ENCODE measurements at places on chromosomes 5 and 9.

DNA sequence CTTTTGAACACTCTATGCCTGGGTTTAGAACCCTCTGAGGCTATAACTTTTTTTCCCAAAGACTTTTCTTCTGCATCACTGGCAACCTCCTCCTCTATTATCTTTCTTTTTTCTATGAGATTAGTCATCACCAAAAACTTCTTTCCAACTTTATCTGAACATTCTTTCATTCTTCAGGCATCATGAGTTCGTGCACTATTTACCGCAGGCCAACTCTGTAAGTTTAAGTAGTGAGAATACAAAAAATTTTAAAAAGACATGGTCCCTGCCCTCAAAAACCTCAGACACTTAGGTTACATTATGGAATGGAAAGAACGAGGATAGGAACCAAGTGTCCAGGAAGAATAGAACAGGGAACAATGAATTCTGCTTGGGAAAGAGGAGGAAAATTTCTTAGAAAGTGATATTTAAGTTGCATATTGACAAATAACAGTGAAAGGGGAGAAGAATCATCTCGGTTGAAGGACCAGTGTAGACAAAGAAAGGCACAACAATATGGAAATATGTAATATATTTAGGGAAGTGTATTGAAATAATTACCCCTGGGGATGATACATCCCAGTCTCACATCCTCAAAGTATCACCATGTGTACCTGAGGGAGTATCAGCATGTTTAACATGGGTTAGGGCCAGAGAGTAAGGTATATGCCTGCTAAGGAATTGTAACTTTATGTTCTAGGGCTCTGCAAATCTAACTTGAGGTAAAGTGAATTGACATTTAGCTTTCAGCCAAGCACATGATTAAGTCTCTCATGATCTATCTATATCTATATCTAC is 196.5 kb upstream of the NREP start:
- peak; percentile 90 for DNase-seq

DNA sequence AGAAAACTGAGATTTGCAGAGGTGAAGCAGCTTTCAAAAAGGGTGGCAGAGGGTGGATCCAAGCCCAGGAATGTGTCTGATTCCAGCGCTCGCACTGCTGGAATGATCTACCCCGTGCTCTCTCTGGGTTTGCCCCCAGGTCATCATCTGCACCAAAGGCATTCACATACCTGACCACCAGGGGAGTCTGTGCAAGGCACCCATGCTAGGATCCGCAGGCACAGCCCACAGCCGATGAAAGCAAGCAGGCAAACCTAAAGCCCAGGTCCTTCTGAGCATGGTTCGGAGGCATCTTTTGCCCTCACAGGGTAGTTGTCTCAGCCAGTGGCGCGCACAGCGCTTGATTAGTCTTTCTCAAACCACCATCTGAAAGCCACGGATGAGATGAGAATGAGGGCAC is 56.6 kb downstream of the TEK start:
- DNase-seq = no peak

GRCh38 chr5:821504-821903 is 29.3 kb downstream of the ZDHHC11 start:
- no peak for DNase-seq

DNA sequence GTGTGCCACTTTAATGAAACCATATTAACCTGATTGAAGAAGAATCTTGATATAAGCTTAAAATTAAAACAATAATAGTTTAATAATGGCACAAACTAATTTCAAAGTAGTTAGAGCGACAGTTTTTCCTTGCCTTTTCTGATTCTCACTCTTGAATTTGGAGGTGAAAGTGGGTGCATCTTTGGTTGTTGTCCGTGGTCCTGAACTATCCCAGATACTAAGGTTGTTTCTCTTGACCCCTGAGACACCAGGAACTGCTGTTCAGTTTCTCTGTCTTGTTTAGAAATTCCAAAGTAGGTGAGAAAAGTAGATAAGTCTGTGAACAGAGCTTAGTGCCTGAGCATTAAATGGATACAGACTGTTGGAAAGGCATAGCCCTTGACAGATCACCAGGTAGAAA is 274.7 kb downstream of the FBXL7 start:
- DNase-seq = no peak

DNA sequence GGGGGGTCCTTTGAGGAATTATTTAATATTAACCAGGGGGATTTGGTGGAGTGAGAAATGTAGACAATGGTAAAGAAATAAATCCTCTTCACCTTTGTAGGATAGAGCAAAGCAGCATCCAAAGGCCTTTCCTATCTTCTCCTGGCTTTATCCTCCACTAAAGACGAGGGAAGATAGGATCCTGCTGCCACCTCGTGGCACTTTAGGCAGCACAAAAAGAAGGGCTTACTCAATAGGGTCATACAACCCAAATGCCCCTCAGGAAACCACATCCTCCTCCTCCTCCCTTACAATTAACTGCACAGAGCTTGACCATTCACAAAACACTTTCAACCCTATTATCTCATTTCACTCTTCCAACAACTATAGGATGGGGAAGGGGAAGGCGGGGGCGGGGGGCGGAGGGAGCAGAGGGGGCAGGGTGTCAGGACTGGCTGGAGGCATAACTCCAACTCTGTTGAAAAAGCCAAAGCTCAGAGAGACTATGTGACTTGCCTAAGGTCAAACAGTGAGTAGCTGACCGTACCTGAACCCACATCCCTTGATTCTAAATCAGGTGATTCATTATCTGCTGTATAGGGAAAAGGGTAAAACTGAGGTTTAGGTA is 45.4 kb upstream of the MYOT start:
- DNase-seq = peak; percentile 36

GRCh38 chr5:170769246-170769645 is 14.3 kb upstream of the GABRP start:
- no peak for DNase-seq

DNA sequence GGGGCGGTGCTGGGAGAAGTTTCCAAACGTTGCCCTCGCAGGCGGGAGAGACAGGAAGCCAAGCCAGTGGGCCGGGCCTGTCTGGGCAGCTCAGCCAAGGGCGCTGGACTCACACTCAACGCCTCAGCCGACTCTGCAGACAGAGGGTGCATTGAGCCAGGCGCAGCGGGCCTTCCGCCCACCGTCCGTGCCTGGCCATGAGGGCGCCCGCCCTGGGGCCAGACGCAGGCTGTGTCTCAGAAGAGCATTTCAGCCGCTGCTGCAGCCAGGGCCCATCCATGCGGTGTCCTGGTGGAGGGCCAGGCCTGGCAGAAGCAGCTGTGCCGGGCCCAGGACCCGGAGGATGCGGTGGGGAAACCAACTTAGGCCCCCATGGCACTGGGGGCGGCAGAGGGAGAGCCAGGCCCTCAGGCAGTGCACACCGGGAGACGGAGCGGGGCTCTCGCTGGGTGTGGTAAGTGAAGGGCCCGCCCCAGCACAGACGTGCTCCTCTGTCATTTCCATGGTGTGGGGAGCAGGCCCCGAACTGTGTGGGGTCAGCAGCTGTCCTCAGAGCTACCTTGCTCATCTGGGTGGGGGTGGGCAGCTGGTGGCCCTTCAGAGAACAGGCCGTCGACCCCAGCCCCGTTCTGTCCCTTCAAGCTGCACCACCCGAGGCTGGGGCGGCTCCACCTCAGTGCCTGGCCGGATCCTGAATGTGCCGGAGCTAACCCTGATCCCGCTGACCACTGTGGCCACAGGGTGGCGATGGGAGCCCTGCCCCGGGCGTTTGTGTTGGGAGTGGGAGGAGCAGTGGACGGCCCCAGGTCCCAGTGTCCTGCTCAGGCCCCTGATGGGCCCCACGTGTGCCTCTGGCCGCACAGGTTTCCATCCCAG is 18.0 kb downstream of the DNLZ start:
- no peak for DNase-seq

GRCh38 chr9:87748881-87749280 is 23.0 kb downstream of the CTSL start:
- DNase-seq = no peak

DNA sequence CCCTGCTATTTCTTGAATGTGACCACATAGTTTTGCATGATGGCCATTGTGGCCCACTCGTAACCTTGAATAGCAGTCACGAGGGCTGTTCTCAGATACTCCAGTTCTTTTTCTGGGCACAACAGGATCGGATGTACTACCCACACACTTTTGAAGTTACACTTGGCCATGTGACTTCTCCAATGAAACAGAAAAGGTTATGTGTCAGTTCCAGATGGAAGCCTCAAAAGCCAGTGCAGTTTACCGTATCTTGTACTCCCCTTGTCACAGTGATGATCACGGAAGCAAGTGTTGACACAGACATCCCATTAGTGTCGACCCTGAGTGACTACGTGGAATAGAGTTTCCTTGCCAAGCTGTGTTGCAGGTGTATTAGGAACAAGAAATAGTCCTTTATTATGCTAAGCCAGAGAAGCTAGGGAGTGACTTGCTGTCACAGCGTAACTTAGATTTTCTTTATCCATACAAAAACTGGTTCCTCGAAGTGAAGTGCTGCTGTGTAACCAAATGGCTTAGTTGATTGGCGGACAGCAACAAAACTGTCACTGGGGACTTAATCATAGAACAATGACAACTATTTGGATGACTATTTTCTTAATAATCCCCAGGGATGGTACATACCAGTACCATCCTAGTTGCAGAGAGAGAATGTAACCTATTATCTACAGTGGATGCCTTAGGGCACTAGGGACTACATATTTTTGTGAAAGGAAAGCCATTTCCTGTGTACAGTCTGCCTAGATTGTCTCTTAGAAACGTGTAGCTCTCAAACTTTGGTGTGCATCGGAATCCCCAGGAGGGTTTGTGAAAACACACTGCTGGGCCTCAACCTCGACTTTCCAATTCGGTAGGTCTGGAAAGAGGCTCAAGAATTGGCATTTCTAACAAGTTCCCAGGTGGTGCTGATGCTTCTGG is 90.1 kb upstream of the DMRT1 start:
- DNase-seq = peak; percentile 33

GRCh38 chr5:172435362-172436077 is 18.8 kb downstream of the SH3PXD2B start:
- no peak for DNase-seq

- no peak for DNase-seq
These were observed 27.4 kb upstream of the GCNT1 start for GRCh38 chr9:76431601-76432000.
